ENCODE measurements at places on chromosomes 11 and 22.

DNA sequence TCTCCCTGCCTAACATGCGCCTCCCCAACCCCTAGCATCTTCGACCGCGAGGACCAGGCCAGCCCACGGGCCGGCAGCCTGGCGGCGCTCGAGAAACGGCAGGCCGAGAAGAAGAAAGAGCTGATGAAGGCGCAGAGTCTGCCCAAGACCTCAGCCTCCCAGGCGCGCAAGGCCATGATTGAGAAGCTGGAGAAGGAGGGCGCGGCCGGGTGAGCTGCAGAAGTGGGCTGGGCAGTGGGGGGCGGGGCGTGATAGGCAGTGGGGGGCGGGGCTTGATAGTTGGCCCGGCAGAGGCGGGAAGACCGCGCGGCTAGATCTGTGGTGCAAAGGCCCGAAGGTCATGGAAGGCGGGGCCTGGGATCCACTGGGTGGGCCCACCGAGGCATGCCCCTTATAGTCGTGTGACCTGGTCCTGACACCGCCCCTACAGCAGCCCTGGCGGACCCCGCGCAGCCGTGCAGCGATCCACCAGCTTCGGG, 8.7 kb downstream of the SELENOM start:
- no peak for DNase-seq

DNA sequence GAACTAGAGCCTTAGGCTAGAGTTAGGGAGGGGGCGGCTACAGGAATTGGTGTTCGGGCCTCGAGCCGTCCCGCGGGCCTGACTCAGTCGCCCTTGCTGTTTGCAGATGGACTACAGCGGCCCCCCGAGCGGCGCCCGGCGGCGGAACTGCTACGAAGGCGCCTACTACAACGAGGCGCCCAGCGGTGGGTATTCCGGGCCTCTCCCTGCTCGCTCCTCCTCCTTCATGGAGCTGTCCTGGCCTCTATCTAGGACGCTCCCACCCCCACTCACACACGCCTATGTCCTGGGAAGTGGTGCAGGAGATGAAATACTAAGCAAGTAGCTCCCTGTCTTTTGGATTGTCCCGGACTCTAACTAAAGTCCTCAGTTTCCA, 1.4 kb downstream of the MYOD1 start:
- no peak for DNase-seq

DNA sequence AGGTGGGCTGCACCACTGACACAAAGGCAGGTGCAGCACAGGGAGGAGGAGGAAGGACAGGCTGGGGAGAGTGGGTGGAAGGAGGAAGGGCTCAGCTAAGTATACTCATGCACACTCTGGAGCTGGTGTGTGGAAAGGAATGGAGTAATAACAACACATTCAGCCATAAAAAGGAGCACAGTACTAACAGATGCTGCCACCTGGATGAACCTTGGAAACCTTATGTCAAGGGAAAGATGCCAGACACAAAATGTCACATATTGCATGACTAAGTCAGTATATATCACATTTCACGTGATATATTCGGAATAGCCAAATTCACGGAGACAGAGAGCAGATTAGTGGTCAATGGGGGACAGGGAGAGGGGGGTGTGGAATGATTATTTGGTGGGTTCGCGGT, 389.6 kb upstream of the SYN3 start:
- DNase-seq: no peak

- no peak for DNase-seq
Measured at GRCh38 chr22:39303358-39303757, 16.1 kb downstream of the RPL3 start.

DNA sequence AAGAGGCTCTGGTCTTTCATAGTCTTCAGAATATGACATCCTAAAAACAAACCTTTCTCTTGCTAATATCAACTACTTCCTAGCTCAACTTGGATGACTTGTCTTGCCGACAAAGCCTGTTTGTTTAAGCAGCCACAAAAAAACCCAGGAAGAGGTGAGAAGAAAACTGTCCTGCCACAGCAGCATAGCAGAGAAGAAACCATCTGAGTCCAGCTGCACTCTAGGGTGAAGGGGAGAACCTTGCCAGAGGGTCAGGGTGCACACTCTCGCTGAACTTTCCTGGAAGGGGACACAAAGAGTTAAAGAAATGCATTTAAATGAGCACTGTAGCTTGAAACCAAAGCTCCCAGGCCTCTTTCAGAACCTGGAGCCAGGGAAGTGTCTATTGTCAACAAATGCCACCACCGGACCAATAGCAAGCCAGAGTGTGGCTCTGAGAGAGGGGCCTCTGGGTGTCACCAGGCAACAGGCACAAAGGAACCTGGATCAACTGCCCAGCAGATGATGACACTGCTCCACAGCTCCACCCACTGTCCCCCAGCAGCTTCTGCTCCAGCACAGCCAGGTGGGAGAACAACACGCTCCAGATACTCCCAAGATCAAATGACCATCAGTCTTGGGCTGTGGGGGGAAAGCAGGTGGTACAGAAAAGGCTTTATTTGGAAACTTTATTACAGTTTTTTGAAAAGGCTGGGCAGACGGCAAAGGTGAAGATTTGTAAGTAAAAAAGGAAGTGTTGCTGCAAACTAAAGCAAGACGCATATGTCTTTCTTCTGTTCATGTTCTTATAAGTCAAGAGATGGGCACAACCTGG, 105.7 kb downstream of the RASSF10 start:
- DNase-seq: no peak

- no peak for DNase-seq
Measured at GRCh38 chr22:39237318-39238100, 7.3 kb downstream of the PDGFB start.

GRCh38 chr22:36155702-36156101, 4.9 kb downstream of the APOL3 start:
- no peak for DNase-seq

GRCh38 chr11:282171-282570, 4.0 kb downstream of the NLRP6 start:
- DNase-seq: no peak

GRCh38 chr11:48109046-48109666, 107.5 kb upstream of the OR4B1 start:
- no peak for DNase-seq

Data from effector memory CD8-positive, alpha-beta T cell (primary cell).